PC-3 (cell line): ENCODE measurements at places on chromosomes 16 and 17. TPM values are rescaled to one million over a fixed set of nuclear protein-coding genes. Genes with fewer than 3 reads are reported as not detected.

DNA sequence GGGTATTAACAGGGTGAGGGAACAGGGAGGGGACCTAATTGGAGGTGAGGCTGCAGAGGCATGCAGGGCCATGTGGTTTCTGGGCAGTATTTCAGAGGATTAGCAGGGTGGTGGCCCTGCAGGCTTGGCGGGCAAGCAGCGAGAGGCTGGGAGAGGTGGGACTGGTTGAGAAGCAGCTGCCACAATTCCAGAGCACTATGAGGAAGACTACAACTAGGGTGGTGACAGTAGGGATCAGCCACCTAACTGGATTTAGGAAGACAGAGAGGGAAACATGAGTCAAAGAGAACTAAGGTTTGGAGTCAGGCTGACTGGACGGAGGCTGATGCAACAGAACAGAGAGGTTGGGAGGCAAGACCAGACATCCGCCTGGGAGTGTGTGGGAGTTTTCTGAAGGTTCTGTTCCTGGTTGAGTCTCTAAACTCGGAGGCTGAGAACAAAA is 12.3 kb downstream of the ALOXE3 start:
- DNase-seq: no peak

- DNase-seq: peak; percentile 33
These were observed 1.4 kb downstream of the MSL1 start for GRCh38 chr17:40122999-40123810.

- DNase-seq: no peak
These were observed 45.9 kb upstream of the KIFC3 start for GRCh38 chr16:57848181-57848580.

DNA sequence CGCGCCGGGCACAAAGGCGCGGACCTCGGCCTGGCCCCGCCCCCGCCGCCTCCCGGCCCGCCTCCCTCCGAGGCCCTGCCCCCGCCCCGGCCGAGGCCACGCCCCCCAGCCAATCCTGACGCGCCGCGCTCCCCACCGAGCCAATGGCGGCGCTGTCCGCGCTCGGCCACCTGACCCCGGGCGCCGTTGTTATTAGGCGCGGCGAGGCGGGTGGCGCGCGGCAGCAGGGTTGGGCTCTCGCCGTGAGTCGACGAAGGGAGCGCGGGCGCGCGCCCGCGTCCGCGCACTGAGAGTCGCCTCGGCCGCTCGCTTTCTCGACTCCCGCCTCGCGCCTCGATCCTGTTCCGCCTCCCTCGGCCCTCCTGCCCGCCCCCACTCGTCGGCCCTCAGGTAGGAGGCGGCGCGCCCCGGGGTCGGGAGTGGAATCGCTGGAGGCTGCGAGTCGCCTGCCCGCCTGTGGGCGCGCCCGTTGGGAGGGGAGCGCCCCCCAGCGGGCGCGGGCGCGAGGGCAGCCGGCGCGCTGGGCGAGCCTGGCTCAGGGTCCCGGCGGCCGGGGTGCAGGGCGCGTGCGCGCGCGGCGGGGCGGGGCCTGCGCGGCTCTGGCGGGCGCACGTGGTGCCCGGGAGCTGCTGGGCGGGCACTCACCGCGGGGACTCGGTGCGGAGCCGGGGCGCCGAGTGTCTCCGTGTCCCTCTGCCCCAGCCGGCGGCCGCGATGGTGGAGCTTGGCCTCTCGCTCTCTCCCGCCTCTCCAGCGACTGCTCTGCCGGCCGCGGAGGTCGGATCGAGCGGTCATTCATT is 405 bp upstream of the CBLN1 start:
- peak; percentile 46 for DNase-seq

- peak; percentile 99 for DNase-seq
These were observed at the start of gene ABCA5 for GRCh38 chr17:69327060-69327831. TSS of gene ABCA5 (minus strand) at chr17:69327133. CDS start at chr17:69314415, 12,718 bp downstream.

Gene TRAPPC2L
- 42.0 and 77.5 TPM in 2 replicates for total RNA-seq
